Activated CD4-positive, alpha-beta T cell treated with anti-CD3 and anti-CD28 coated beads, Interleukin-2, amount 10 ng/mL, durations not matched to agents 24 days and 14 days (primary cell): ENCODE measurements at places on chromosomes 7 and 10. TPM values are rescaled to one million over a fixed set of nuclear protein-coding genes. Genes with fewer than 3 reads are reported as not detected.

DNA sequence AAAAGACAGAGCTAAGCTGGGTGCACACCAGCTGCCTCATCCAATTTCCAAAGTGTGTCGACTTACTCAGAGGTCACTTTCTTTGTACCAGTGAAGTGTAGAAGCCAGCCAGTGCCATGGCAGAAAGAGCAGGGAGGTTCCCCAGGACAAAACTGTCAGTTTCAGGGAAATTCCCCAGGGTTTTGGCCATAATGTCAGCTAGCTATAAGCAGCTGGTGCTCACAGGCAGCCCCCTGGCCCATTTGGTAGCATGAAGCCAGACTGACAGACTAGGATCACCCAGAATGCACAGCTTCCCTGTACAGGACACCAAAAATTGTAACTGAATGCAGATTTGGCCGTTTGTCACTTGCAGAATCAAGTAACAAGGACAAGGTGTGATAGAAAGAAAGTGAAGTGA, 28.6 kb downstream of the MRPL32 start:
- no peak overlapping the region for H3K27ac ChIP-seq
- peaks cover 9% of the 10 kb centered on the region for H3K4me1 ChIP-seq
- H3K27me3 ChIP-seq: peaks cover 2% of the 10 kb centered on the region
- no peaks in the 10 kb centered on the region for H3K36me3 ChIP-seq

SDHAF3 gene
- 24.9 and 27.8 TPM in 2 replicates for total RNA-seq

DNA sequence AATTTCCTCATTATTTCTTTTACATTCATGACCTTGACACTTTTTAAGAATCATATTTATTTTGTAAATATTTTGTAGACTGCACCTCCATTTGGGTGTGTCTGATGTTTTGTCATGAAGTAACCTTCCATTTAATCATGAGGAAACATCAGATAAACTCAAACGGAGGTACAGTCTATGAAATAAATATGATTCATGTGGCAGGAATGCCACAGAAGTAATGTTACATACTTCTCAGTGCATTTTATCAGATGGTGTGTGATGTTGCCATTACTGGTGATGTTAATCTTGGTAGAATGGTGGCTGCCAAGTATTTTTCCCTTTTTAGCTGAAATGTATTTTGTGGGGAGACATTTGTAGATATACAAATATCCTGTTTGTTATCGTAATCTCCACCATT, 64.9 kb downstream of the ZNF37A start:
- H3K27me3 ChIP-seq: no peaks in the 10 kb centered on the region
- H3K4me3 ChIP-seq: no peak overlapping the region
- H3K4me1 ChIP-seq: no peaks in the 10 kb centered on the region
- no peak for DNase-seq
- H3K36me3 ChIP-seq: no peaks in the 10 kb centered on the region
- H3K27ac ChIP-seq: no peak overlapping the region

GRCh38 chr7:73885975-73886798, 25.2 kb downstream of the TMEM270 start:
- peaks cover 10% of the 10 kb centered on the region for H3K27me3 ChIP-seq
- H3K4me1 ChIP-seq: peaks cover 2% of the 10 kb centered on the region
- no peak for DNase-seq
- H3K36me3 ChIP-seq: no peaks in the 10 kb centered on the region

GRCh38 chr7:52961084-52961483, 74.3 kb upstream of the POM121L12 start:
- H3K4me3 ChIP-seq: no peak overlapping the region
- H3K27me3 ChIP-seq: no peaks in the 10 kb centered on the region
- DNase-seq: no peak
- H3K4me1 ChIP-seq: no peaks in the 10 kb centered on the region

ZNF248 gene
- total RNA-seq: 7.9 and 9.3 TPM in 2 replicates
